ENCODE measurements at places on chromosomes 2 and 18.
A peak's percentile ranks its signal among the peaks of the same experiment; 100 is the strongest.

- no peak for DNase-seq
Measured at GRCh38 chr2:210718503-210718902, 162.1 kb downstream of the CPS1 start.

GRCh38 chr2:16330571-16330970 is 335.1 kb downstream of the CYRIA start:
- DNase-seq = peak; percentile 35

DNA sequence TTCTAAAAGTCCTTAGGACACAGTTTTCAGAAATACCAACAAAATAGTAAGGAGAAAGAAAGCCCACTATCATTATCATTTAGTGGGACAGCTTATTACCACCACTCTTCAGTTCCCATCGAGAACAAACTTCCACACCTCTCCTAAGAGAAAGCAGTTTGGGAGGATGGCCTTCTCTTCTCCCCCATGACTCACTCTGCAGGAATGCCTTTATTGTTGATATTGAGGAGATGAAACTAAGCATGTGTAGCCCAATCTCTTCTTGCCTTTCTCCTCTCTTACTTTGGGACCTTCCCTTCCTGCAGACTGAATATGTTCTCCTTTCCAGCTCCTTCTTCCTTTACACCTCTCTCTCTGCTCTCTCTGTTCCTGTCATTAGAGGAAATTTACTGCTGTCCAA is 30.0 kb upstream of the ERMN start:
- no peak for DNase-seq

DNA sequence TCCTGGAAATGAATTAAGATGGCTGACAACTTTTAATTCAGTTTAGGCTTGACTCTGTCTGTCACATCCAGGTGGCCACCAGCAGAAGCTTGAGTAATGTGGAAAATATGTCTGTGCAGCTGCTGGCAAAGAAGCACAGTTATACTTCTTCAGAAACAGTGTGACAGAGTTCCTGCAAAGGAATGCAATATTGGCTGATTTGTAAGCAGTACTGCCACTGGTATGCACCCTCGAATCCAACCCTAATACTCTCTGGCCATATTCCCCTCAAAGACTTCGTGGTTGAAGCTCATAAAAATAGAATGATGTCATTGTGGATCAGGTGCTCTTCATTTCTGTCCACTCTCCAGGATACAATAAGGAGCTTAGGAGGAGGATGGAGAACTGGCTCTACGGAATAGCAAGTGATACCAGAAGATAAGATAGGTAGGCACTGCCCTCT is 86.2 kb downstream of the METTL8 start:
- DNase-seq = peak; percentile 56

DNA sequence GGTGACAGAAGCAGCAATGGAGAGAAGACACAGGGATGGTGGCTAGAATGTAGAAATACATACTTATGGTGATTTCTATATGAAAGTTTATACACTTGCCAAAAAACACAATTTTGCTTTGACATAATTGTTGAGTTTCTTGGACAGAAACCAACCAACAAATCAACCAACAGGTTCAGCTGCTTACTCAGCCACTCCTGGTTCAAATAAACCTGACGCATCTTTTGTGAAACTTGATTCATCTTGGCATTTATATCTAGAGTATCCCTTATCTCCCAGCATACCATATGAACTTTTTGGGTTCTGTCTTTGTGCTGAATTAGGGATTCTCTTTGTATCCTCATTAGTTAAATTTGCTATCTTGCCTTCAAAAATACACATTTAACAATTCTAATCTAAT is 54.1 kb upstream of the ERBB4 start:
- no peak for DNase-seq

DNA sequence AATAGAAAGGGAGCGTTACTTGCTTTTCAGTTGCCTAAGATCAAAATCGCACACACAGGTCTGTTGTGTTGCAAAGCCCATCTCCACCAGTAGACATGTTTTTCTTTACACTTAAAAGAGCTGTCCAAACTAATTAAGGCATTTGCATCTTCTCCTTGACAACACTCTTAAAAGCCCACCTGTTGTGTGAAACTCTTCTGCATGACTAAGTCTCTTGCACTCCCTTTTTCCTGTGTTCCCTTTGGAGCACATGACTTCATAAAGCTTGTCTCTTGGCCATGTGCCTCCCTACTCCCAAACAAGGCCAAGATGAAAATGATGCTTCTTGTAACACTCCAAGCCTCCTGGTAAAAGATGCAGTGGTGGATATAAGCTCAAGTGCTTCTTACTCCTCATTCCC is 26.1 kb downstream of the PID1 start:
- no peak for DNase-seq

DNA sequence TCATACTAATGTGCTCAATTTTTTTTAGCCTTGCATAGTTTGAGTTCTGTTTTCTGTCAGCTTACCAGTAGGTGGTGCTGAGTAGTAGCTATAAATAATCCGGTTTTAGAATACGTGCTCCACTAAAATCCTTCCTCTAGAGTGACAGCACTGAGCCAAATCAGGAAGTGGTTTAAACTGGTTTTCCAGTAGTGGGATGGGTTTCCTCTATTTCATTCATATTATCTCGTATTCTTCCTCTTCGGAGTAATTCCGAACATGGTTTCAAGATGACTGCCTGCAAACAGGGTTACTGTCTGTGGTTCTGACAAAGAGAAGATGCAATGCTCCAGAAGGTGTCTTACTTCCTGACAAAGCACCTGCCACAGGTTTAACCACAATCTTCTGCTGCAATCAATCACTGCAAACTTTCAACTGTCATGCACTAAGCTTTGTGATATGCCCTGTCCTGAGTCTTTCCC is 496.9 kb upstream of the VRK2 start:
- DNase-seq = no peak

DNA sequence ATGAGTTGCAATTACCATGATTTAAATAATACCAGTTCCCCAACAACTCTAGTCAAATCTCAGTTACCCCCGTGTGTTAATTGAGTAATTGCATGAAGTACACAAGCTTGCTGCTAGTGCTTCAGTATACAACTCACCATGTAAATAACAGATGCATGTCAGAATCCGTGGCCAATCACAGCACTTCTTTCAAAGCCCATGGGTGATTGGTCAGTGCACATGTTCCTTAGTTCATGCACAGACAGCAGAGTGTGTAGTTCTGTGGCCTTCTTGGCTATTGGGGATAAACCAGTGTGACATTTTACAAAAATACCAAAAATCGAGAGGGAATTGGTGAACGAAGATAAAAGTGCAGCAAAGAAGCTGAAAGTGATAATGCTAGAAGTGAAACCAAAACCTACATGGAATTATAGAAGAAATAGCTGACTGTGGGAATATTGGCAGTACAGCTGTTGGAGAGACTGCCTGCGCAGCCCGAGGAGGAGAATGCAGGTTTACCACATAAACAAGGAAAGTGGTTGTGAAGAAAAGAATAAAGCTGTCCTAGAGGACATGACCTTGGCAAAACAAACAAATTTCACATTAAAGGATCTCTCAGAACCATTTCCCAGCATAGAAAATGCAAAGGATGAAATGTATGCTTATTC is 59.4 kb downstream of the NEDD4L start:
- no peak for DNase-seq

- DNase-seq = no peak
Measured at GRCh38 chr18:62569081-62569655, 46.3 kb downstream of the ZCCHC2 start.

GRCh38 chr2:187429989-187430388 is 18.1 kb downstream of the CALCRL start:
- DNase-seq = no peak

DNA sequence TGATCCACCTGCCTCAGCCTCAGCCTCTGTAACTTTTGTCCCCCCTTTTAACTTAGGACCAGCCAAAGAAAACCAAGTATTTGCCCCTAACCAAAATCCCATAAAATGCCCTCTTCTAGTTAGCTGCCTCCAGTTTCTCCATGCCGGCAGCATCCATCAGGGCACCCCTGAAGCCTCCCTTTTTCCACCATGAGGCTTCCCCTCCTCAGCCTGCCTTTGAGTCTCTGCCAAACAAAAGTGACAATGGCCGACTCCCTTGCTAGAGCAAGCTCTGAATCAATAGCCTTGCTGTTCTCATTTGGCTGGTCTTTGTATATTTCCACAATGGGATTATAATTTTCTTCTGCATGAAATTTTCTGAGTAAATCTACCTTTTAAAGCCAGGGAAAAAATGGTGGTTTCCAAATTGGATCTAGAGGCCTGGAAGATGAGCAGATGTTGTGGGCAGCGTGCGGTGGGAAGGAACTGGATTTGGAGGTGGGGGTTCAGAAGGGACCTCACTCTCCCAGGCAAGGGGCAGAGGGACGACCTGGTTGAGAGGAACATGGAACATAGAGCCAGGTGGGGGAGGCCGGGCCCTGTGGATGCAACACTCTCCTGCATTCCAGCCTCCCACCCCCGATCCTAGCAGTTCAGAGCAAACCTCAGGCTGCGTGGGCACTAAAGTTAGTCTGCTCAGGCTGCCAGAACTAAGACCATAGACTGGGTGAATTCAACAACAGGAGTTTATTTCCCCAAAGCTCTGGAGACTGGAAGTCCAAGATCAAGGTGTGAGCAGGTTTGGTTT is 80.6 kb downstream of the HS6ST1 start:
- no peak for DNase-seq

Measured in left hindlimb (tissue), 1 donor.